ENCODE measurements at places on chromosomes 2 and 18.

DNA sequence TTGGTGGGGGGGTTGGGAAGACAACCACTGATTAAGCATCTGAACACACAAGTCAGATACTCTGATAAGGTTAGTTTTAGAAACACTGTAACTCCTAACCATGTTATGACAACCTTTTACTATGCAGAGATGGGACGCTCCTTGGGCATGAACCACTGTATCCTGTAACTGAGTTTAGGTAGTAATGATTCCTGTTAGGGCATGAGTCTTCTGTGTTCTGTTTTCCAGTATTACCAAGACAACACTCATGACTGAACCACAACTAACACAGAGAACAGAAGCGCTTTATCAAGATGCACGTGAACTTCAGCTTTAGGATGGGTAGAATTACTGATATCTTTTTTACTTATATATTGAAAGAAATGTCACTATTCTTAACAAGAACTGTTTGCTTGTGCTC lies 14.1 kb upstream of the CREB1 start:
- DNase-seq, result no peak

DNA sequence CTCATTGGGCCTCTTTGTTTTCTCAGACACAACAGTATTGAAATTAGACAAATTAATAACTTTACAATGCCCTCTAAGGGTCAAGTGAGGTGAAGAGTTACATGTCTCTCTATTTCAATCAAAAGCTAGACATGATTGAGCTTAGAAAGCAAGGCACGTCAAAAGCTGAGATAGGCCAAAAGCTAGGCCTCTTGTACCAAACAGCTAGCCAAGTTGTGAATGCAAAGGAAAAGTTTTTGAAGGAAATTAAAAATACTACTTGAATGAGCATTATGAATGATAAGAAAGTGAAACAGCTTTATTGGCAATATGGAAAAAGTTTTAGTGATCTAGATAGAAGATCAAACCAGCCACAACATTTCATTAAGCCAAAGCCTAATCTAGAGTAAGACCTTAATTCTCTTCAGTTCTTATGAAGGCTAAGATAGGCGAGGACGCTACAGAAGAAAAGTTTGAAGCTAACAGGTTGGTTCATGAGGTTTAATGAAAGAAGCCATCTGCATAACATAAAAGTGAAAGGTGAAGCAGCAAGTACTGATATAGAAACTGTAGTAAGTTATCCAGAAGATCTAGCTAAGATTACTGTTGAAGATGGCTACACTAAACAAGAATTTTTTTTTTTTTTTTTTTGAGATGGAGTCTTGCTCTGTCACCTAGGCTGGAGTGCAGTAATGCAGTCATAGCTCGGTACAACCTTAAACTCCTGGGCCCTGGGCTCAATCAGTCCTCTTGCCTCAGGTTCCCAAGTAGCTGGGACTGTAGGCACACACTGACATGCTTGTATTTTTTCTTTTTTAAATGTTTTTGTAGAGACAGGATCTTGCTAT lies 65.5 kb downstream of the FAM117B start:
- DNase-seq, result no peak

- no peak for DNase-seq
These were observed 34.9 kb downstream of the SCTR start for GRCh38 chr2:119489232-119489952.

DNA sequence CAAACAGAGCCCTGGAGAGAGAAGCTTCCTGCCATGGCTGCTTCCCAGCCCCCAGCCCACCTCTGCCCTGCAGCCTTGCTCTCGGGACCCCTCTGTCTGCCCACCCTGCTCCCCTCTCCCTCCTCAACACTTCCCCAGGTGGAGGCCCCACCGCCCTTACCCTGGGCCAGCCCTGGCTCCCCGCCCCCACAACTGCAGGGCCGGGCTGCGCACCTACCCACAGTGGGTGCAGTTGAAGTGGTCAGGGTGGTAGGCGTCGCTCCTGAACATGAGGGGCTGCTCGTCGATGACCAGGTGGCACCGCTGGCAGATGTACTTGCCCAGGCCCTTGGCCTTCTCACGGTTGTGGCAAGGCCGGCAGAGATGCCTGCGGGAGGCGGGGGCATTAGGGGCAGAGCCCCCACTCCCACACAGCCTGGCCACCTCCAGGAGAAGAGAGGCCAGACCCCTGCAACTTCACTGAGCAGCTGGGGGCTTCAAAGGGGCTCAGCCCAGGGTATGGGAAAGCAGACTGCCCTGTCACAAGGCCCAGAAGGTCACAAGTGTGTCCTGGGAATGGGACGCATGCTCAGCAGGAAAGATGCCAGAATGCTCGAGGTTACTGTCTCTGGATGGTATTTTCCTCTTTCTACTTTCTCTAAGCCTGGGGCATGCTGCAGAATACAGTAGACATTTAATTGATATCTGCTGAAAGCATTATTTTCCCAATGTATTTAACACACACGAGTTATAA lies 3.1 kb upstream of the GPR17 start:
- no peak for DNase-seq

- no peak for DNase-seq
These were observed 104.7 kb upstream of the PKDCC start for GRCh38 chr2:41943159-41943558.

- no peak for DNase-seq
These were observed 152.9 kb downstream of the SPP2 start for GRCh38 chr2:234203135-234203984.

GRCh38 chr2:238925281-238925680 lies 77.4 kb downstream of the TWIST2 start:
- DNase-seq, result no peak

GRCh38 chr2:6986301-6986911 lies 69.2 kb downstream of the RNF144A start:
- no peak for DNase-seq

DNA sequence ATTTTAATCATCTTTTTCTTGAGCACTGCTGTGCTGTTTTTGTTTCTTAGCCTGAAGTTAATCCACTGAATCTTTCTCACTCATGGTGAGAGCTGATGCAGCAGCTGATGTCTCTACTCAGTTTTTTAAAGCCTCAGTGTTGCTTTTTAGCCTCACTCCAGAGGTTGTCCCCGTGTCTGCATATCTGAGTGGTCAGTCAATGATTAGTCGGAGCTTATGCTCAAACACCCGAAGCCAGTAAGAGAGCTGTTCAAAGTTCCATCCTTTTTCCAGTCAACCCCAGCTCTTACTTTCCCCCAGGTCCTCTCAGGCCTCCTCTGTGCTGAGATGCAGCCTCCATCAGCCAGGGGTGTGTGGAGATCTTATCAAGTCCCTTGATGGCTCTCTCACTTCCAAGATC lies 81.1 kb downstream of the MBOAT2 start:
- no peak for DNase-seq

DNA sequence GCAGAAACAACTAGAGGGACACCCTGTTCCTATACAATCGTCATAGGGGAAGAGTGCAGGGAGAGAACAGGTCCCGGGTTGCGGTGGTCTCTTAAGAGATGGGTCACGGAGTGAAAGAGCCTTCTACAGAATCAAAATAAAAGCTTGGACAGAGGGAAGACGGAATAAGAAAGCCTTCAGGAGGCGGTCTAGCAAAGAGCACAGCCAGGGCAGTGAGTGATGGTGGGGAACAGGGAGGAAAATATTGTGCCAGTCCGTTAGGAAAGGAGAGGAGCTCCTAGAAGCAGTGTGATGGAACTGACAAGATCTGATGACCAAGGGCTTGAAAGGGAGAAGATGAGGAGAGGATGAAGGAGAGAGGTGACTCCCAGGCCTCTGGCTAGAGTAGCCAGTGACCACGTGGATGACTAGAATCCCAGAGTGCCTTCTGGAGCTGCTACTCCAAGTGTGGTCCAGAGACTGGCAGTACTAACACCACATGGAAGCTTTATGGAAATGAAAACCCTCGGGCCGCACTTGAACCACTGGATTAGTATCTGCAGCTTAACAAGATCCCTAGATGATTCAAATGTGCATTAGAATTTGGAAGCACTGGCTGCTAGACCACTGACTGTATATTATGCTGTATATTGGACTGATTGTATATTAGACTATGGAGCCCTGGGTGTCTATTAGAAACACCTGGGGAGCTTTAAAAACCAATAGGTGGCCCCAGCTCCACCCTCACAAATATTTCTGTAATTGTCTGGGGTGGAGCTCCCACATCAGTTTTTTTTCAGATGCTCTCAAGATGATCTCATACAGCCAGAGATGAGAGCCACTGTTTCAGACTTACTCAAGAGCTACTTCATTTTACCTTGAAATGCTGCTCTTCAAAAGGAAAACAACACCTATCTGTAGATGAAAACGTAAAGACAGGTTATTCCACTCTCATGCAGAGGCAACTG lies 1.1 kb upstream of the EVA1A start:
- no peak for DNase-seq

GRCh38 chr18:477565-477964 lies 22.9 kb downstream of the COLEC12 start:
- no peak for DNase-seq

GRCh38 chr2:239736358-239737143 lies 288.6 kb downstream of the NDUFA10 start:
- DNase-seq, result no peak

DNA sequence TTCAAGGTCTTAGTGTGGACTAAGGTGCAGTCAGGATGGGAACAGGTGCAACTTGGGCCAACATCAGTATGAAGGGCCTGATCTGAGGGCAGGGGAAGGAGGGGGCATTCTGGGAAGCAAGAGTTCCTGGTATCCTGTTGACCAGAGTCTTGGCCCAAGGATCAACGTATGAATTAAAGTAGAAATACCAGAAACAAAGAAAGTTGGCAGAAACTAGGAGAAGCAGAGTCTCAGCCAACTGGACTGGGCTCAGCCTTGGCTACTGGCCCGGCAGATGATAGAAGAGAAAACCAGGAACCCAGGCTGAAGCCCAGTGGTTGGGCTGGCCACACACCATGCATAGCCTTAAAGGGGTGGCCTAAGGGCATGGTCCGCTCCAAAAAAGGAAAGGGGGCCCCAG lies 2.3 kb downstream of the CETN1 start:
- no peak for DNase-seq

DNA sequence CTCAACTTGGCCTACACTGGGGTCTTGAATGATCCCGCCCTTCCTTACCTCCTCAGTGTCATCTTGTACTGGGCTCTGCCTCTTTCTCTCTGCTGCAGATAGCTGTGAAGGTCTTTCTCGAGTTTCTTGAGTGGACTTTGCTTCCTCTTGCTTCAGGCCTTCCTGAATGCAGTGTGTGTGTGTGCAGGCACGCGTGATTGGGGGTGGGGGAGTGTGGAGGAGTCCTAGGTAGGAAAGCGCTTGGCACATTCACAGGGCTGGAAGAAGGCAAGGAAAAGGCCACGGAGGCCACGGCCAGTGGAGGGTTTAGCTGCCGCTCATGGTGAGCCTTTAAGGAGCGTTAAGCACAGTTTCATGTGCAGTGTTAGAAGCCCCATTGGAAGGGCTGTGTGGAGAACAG lies 5.5 kb downstream of the RALB start:
- DNase-seq, result no peak

GRCh38 chr2:9334761-9335160 lies 88.6 kb downstream of the ITGB1BP1 start:
- no peak for DNase-seq

DNA sequence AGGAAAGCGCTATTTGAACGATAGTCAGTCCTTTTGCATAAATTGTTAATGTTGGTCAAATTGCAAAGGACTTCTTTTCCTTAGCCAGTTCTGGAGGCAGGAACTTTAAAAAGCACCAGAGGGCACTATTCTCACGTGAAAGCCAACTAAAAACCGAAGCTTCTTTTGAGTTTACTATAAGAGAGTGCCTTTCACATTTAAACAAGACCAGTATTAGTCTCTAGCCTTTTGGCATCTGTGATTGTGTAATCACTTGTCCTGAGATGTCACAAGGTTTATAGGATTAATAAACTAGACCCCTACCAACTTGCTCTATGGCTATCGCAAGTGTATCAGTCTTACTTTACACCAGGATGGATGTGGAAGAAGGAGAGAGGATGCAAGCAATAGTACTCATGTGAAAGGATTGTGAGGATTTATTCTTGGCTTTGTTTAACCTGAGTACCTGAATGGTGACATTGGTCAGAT lies 14.4 kb upstream of the STAT4 start:
- DNase-seq, result no peak

- DNase-seq, result no peak
These were observed 27.5 kb upstream of the PGAP1 start for GRCh38 chr2:196954001-196954400.

All from stimulated activated CD4-positive, alpha-beta T cell treated with anti-CD3 and anti-CD28 coated beads, Interleukin-12 subunit alpha, Interleukin-12 subunit beta, amount 100 ng/mL, for 48 hours (primary cell).